ENCODE measurements at places on chromosomes 3 and 15.

- no peak for DNase-seq
These were observed 8.3 kb downstream of the TRA2B start for GRCh38 chr3:185929192-185930151.

DNA sequence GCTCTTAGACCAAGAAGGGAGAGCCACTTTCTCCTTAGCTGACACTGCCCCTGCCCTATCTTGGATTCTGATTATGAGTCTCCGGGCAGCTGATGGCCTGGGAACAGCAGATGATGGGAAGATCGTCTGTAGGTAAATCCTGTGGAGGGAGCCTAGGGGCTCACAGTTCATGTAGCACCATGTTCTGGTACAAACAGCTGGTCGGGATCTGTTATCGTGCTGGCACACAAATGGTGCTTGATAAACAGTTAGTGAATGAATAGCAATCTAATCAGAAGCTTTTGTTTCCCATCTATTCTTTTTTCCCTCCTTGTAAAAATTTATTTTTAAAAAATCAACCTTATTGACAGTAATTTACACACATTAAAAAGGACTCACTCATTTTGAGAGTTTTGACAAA is 26.8 kb downstream of the CDCP1 start:
- DNase-seq, result no peak

DNA sequence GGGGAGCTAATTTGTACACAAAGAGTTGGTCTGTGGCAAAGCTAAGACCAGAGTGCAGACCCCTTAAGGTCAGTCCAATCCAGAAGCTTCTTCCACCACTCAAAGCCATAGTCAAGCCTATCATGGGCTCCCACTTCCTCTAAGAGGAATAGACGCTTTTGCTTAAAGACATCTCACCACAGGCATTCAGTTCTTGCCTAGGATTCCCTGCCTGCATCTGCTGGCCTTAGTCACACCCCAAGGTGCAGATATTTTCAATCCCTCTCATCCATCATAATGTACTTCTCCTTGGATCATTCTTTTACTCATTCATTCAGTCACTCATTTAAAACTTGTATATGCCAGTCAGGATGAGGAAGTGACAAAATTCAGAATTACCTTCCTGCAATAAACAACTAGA is 179.6 kb upstream of the STT3B start:
- DNase-seq, result peak; percentile 50

GRCh38 chr3:13901935-13902584 is 22.2 kb upstream of the WNT7A start:
- no peak for DNase-seq

- DNase-seq, result peak; percentile 37
These were observed 67.8 kb upstream of the IGF1R start for GRCh38 chr15:98580572-98580971.

DNA sequence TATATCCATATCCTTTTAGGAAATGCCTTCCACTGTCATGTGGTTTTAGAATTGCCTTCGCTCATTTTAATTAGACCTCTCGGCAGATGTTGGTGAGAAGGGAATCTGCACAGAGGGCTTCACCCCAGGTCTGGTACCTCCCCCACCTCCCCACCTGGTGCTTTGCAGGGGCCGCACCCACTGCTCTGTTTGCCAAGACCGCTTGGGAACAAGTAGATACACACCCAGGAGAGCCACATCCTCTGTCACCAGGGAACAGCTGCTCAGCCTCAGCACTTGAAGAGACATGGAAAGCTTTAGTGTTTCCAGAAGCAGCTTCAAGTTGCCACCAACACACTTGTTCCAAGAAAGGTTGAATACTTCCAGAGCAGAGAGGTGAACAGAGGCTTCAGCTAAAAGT is 21.8 kb downstream of the LRRC31 start:
- DNase-seq, result no peak

GRCh38 chr3:37935756-37936666 is 54.6 kb upstream of the VILL start:
- peak; percentile 97 for DNase-seq

GRCh38 chr15:92510163-92510882 is 116.6 kb downstream of the ST8SIA2 start:
- peak; percentile 65 for DNase-seq

GRCh38 chr3:175255698-175256097 is 396.6 kb downstream of the NAALADL2 start:
- DNase-seq, result peak; percentile 68

GRCh38 chr3:129240436-129240835 is 9.0 kb upstream of the COPG1 start:
- peak; percentile 36 for DNase-seq

DNA sequence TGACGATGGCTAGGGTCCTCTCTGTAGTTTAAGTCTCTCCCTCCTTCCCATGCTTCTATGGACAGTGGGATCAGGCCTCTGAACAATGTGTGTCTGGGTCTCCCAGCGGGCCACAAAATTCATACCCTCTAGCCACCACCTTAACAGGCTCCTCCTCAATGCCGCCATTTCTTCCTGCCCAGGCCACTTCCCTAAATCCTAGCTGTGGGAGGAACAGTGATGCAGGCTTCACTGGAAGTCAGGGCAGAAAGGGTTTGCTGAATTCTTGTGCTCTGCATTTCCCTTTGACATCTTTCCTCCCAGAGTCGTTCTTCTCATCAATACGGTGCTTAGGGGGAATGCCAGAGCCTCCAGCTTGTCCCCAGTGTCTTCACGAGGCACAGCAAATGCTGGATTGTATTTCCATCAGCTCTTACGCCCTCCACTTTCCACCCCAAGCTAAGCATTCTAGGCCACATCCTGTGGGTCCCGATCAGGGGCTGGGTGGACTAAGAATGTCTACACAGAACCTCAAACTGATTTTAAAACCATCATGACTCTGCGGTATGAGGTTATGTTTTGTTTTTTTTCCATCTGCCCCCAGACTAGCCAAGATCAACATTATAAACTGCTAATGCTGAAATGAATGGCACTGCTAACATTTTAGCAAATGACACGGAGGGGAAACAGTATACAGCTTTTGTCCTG is 11.9 kb upstream of the LDHAL6B start:
- no peak for DNase-seq

- no peak for DNase-seq
These were observed 424.3 kb upstream of the ATP10A start for GRCh38 chr15:26287381-26287780.

- peak; percentile 43 for DNase-seq
These were observed 120.9 kb upstream of the ZBED2 start for GRCh38 chr3:111715911-111716523.

DNA sequence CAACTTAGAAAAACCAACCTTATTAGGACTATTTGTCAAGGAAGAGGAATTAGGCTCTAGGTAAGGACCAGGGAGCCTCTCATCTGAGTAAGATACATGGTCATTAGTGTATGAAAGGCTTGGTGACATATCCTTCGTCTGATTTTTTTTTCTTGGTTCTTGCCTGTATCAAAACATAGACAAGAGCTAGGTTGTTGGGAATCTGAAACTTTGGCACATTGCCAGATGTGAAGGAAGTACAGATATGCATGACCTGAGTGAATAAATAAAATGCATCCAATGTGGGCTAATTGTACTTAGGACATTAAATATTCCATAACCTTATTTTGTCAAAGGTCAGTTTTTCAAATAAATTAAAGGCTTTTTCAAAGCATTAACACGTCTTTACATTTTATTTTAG is 151.8 kb downstream of the SYNPR start:
- DNase-seq, result no peak

GRCh38 chr3:152474585-152474984 is 205.9 kb downstream of the MBNL1 start:
- DNase-seq, result peak; percentile 78

DNA sequence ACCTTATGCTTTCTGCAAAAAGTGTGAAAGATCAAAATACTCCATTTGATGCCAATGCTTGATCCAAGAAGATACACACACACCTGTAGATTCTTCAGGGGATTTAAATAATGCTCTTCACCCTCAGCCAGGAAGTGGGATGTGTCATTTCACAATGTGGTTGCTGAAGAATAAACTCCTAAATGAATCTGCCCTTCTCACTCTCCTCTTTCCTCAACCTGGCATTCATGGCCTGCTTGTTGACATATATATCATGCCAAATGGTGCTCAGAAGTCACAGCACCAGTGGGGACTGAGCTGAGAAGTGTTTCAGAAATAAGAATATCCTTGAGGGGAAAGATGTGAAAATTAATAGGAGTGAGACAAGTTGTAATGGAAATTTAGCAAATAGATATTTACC is 146.6 kb upstream of the ARHGEF26 start:
- DNase-seq, result no peak

DNA sequence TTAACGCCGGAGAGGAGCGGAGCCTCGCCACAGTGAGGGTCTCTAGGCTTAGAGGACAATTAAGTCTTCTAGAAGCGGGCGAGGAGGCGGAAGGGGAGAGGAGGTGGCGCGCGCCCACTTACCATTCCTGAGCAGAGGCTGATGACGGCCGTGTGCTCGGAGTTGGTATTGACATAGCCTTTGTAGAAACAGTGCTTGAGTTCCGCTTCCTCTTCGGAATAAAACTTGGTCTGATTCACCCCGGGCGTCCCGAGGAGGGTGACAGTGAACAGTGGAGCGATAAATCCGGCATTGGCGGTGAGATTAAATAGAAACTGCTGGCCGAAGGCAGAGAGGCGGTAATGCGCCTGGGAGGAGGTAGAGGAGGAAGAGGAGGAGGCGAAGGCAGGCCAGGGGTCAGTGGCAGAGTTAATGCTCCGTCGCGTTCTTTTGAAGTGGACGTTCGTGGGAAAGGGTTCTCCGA is 1.3 kb downstream of the ADAMTS9 start:
- DNase-seq, result peak; percentile 62

DNA sequence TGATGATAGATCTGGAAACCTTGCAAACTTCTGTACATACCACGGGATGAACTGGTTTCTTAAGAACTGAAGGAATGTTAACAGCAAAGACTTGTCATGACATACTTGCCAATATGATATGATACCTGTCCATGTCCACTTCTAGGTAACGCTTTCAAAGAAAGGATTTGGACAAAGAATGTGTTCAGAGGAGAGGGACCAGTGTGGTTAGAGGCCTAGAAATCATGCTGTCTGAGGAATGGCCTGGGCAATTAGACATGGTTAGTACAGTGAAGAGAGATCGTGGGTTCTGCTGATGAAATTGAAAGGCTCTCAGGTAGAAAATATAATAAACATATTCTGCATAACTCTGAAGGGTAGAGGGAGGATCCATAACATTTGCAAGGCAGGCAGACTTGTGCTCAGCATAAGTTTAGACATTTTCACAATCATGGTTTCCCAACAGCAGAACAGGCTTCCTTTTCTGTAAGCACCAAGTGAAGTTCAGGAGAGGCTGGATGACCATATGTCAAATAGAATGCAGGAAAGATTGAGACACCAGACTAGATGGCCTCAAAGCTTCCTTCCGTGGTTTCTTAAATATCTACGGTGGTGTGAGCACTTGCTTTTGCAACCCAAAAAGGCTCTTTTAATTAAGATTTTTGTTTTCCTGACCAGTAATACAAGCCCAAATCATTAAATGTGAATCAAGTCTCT is 39.9 kb downstream of the TGFBR2 start:
- DNase-seq, result peak; percentile 46

- DNase-seq, result no peak
These were observed 23.5 kb downstream of the KCNH8 start for GRCh38 chr3:19171794-19172193.

GRCh38 chr3:59798372-59799086 is 748.7 kb upstream of the CFAP20DC start:
- no peak for DNase-seq

- DNase-seq, result peak; percentile 52
These were observed 217.4 kb downstream of the DIPK2A start for GRCh38 chr3:144189044-144189443.

DNA sequence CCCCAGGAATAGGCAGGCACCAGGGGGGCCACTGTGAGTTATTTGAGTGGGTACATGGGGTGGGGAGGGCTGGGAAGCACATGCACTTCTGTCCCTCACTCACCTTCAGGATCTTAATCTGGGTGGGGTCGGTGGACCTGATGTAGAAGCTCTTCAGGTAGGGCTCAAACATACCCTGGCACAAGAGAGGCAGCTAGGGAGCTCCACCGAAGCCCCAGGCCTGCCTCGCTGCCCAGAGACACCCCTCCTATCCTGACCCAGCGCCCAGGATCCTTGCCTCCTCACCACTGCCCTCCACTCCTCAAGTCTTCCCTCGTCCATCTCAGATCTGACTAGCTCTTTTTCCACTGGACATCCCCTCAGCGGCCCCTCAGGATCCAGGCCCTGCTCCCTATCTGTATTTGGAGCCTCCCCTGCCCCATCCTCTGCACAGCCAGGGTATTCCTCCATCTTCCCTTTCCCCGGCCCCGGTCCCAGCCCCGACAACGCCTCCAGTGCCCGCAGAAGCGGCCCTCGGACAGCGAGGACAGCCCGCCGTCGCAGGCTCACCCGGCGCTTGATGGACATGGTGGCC is 30.0 kb downstream of the AP3B2 start:
- no peak for DNase-seq

DNA sequence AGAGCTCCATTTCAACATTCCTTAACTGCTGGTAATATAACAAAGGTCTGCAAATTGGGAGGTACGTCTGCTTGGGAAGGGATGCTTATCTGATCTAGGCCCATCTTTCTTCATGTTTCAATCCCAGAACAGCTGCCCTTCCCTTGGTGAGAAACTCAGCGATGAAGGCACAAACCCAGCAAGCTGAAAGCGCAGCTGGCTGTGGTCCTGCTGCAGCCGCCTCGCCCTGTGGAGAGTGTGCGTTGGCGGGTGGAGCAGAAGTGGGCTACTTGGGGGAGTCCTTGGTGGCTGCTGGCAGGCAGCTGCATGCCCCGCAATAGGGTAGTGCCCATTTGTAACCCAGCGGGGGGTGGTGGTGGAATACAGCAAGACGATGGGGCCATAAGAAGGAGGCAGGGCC is 160.6 kb upstream of the WNT5A start:
- no peak for DNase-seq

- DNase-seq, result no peak
These were observed 683 bp upstream of the CPEB1 start for GRCh38 chr15:82647835-82648256.

DNA sequence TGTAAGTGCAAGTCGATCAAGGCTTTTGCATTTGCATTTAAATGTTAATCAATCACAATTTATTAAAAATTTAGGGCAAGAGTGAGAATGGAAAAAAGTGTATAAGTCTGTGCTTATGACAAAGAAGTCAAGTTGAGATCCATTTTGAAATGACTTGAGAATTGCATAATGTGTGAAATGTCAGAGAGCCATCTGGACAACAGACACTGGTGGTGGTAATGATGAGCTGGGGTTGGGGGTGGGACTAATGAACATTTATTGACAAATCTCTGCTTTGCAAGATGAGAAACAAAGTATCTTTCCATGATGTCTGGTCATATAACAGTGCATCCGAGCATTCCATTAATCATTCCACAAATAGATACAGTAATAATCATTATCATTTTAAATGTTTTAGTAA is 89.4 kb upstream of the ZBTB20 start:
- no peak for DNase-seq

GRCh38 chr3:118742760-118743159 is 291.9 kb downstream of the IGSF11 start:
- no peak for DNase-seq

- DNase-seq, result no peak
These were observed 185.9 kb downstream of the GREM1 start for GRCh38 chr15:32903591-32904290.

GRCh38 chr15:38176155-38176554 is 76.5 kb upstream of the SPRED1 start:
- peak; percentile 87 for DNase-seq

GRCh38 chr3:57783186-57784088 is 27.3 kb downstream of the SLMAP start:
- DNase-seq, result no peak
